ENCODE measurements at places on chromosomes 12 and 14.

- peak overlapping the region; percentile 68 for H3K4me3 ChIP-seq
- peaks cover 17% of the 10 kb centered on the region for H3K27me3 ChIP-seq
- H3K27ac ChIP-seq, result peak overlapping the region; percentile 75
Observed at GRCh38 chr14:74400919-74401503, 25.0 kb downstream of the SYNDIG1L start.

GRCh38 chr14:35535483-35536112 lies 1.6 kb downstream of the INSM2 start:
- no peak overlapping the region for H3K27ac ChIP-seq
- peaks cover 10% of the 10 kb centered on the region for H3K4me1 ChIP-seq
- no peak for DNase-seq
- H3K4me3 ChIP-seq, result no peak overlapping the region
- H3K27me3 ChIP-seq, result peaks cover 50% of the 10 kb centered on the region

DNA sequence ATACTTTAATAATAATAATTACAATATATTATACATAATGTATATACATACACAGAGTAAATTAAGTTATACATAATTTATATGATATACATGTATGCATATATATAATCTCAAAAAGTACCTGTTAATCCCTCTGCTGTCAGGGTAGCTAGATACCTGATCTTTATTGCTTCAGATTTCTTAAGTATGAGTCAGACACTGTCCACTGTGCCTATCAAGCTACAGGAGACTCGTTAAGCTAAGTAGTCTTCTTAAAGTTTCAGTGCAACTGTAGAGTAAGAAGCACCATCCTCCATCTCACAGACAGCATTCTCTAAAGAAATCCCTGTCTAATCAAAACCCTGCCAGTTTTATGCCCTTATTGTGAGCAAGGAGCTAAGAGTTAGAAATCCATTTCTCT lies 428.7 kb downstream of the RERGL start:
- no peak overlapping the region for H3K27ac ChIP-seq
- DNase-seq, result no peak
- no peaks in the 10 kb centered on the region for H3K27me3 ChIP-seq

DNA sequence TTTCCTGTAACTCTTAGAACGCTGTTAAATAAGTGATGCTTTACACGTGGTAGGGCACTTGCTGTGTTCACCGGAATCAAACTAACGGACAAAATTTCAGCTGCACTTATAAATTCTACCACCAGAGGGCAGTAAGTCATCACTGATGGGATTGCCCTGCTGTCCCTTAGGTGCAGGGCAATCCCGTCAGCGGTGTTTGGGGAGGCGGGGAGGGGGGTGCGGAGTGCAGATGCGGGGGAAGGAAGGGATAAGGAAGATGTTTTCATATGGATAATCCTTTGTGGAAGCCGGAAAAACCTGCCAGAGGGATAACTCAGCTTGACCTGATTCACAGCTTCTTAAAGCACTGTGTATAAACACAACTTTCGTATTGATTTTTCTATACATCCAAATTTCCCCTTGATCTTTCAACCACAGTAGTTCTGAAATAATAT lies 21.7 kb upstream of the SLC10A1 start:
- DNase-seq, result peak; percentile 47
- H3K4me3 ChIP-seq, result no peak overlapping the region
- H3K27ac ChIP-seq, result no peak overlapping the region
- H3K4me1 ChIP-seq, result peaks cover 1% of the 10 kb centered on the region

GRCh38 chr12:14171106-14171505 lies 189.7 kb upstream of the GRIN2B start:
- H3K27me3 ChIP-seq, result peaks cover 3% of the 10 kb centered on the region
- H3K4me3 ChIP-seq, result no peak overlapping the region
- H3K36me3 ChIP-seq, result no peaks in the 10 kb centered on the region
- no peak overlapping the region for H3K27ac ChIP-seq
- no peaks in the 10 kb centered on the region for H3K4me1 ChIP-seq
- no peak for DNase-seq

DNA sequence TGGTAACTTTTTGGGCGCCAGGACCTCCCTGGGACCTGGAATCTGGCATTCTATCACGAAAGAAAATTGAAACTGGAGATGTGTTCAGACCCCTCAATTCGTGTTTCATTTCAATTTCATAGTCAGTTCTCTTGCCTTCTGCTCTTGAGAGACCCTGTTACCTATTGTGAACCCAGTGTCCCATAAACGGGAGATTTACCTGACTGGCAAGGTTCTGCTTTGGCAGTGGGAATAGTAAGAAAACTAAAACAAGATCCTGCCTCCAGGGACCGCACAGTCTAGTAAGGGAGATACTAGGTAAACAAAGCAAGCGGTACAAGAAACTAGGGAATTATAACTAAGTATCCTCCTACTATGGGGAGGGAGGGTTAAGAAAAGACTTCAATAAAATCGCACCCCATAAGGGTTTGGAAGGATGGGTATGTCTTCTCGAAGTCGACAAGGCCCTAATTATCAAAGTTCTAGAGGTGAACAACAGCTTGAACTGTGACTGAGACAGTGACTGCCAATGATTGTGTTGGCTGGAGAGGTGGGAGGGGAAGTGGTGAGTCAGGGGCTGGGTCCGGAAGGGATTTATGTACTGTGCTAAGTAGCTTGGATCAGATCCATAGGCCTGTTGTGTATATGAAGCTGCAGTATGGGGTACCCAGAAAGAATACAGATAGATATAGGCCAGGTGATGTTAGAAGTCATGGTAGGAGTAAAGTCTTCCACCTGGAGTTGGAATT lies 754 bp downstream of the ACSS3 start:
- H3K36me3 ChIP-seq, result no peaks in the 10 kb centered on the region
- H3K27me3 ChIP-seq, result peaks cover 12% of the 10 kb centered on the region
- no peak overlapping the region for H3K27ac ChIP-seq
- H3K4me1 ChIP-seq, result no peaks in the 10 kb centered on the region

DNA sequence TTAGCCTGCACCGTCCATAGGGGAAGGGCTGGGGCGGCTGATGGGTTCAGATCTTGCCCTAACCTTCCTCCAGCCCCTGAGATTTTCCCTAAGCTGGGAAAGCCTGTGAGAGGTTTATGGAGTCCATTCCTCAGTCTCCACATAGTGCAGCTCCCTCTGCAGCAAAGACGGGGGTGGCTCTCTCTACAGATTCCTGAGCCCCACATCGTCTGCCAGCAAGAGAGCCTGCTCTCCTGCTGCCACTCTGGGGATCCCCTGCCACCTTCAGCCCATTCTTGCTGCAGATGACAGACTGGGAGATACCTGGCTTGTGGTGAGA lies 3.1 kb downstream of the SMIM41 start:
- H3K4me1 ChIP-seq, result peaks cover 5% of the 10 kb centered on the region
- no peak overlapping the region for H3K4me3 ChIP-seq
- H3K27me3 ChIP-seq, result peaks cover 2% of the 10 kb centered on the region
- H3K27ac ChIP-seq, result no peak overlapping the region
- peaks cover 9% of the 10 kb centered on the region for H3K36me3 ChIP-seq
- no peak for DNase-seq

GRCh38 chr12:1277905-1278304 lies 286.9 kb downstream of the ERC1 start:
- no peaks in the 10 kb centered on the region for H3K27me3 ChIP-seq
- H3K4me3 ChIP-seq, result no peak overlapping the region
- no peak overlapping the region for H3K27ac ChIP-seq
- H3K4me1 ChIP-seq, result peaks cover 1% of the 10 kb centered on the region

GRCh38 chr12:116381744-116382685 lies 104.5 kb upstream of the MED13L start:
- H3K27ac ChIP-seq, result no peak overlapping the region
- H3K4me3 ChIP-seq, result no peak overlapping the region
- no peaks in the 10 kb centered on the region for H3K36me3 ChIP-seq
- DNase-seq, result no peak

GRCh38 chr14:95485222-95485819 lies 31.1 kb downstream of the SYNE3 start:
- H3K4me1 ChIP-seq, result peaks cover 4% of the 10 kb centered on the region
- H3K27ac ChIP-seq, result no peak overlapping the region
- H3K27me3 ChIP-seq, result no peaks in the 10 kb centered on the region
- DNase-seq, result no peak

DNA sequence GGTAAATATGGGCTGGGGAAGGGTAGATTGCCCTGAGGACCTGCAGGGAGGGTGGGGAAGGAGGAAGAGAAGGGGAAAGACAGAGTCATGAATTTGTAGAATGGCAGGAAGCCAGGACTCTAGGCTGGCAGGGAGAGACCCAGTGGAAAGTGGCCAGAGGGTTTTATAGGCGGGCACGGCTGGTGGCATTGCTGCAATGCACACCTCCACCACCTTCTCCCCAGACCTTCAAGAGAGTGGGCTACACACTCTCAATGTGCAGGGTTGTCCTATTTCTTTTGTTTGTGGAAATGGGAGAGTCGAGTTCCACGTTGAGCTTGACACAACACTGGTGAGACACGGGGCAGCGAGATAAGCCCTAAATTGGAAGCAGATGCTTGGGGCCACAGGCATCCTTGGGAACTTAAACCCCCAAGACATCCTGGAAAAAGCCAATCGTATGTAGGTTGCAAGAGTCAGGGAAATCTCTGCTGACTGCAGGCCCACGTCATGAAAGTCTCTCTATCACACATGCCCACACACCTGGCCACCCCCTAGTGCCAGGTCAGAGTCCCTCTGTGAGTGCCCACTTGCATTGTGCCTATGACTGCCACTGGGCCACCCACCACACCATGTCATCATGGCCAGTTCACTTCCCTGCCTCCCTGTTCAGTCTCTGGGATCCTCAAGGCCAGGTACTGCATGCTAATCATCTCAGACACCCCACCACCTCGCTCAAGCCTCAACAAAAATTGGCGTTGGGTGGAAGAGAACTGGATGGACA lies 38.0 kb upstream of the BDKRB2 start:
- no peaks in the 10 kb centered on the region for H3K36me3 ChIP-seq
- no peaks in the 10 kb centered on the region for H3K4me1 ChIP-seq
- no peak overlapping the region for H3K27ac ChIP-seq

DNA sequence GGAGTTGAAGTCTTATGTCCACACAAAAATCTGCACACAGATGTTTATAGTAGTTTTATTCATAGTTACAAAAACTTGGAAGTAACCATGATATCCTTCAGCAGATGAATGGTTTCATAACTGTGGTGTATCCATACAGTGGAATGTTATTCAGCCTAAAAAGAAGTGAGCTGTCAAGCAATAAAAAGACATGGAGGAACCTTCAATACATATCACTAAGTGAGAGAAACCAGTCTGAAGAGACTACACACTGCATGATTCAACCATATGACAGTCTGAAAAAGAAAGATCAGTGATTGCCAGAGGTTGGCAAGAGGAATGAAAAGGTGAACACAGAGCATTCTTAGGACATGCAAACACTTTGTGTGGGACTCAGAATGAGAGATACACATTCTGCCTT lies 18.6 kb upstream of the IFNG start:
- H3K27ac ChIP-seq, result no peak overlapping the region
- no peaks in the 10 kb centered on the region for H3K36me3 ChIP-seq
- peaks cover 4% of the 10 kb centered on the region for H3K27me3 ChIP-seq
- no peak overlapping the region for H3K4me3 ChIP-seq
- peaks cover 40% of the 10 kb centered on the region for H3K4me1 ChIP-seq

All from T-helper 2 cell treated with Interferon-gamma antibody and Interleukin-4, amounts not matched to agents 5 μg/mL and 100 μg/mL, for 36 hours (primary cell).